RCC 7860 (cell line): ENCODE measurements at places on chromosomes 2 and 18.
A peak's percentile ranks its signal among the peaks of the same experiment; 100 is the strongest.

- no peak for DNase-seq
These were observed 135.3 kb downstream of the AKAIN1 start for GRCh38 chr18:5061785-5062184.

GRCh38 chr18:79794846-79795245 is 2.9 kb upstream of the KCNG2 start:
- no peak for DNase-seq

- no peak for DNase-seq
These were observed 36.1 kb downstream of the TFCP2L1 start for GRCh38 chr2:121248766-121249343.

- peak; percentile 74 for DNase-seq
These were observed 206.5 kb downstream of the SETBP1 start for GRCh38 chr18:44887227-44887631.

GRCh38 chr2:174595116-174595809 is 2.3 kb downstream of the WIPF1 start:
- no peak for DNase-seq

DNA sequence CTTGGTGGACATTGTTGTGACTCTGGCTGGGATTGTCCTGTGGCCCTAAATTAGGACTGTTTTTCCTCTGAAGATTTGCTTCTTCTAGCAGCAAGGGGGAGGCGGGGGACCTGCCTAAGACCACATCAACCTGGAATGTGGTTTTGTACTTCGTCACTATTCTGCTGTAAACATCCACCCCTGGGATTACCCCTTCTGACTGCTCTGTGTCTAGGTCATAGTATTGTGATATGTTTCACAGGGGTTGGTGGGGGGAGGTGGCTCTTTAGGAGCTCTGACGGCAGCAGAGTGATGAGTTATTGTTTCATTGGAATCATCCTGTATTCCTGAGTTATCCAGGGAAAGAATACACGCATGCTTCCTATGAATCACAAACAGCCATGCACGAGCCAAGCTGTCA is 226.4 kb upstream of the MYT1L start:
- no peak for DNase-seq

DNA sequence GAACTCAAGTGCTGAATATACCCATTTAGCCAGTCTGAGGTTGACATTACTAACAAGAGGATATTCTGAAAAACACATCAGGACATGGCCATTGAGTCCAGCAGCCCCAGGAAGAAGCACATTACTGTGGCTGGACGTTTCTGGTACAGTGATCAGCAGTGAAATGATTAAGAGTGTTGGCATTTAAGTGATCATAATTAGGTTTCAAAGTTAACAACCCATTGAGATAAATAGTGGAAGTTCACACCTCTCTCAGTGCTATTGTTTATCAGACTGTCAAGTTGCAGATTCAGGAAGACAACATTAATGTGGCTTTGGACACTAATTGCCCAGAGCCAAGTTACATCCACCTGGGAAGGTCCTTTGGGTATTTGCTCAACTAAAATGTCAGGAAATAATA is 139.5 kb upstream of the GAREM1 start:
- DNase-seq, result no peak

GRCh38 chr2:113012436-113013335 is 7.4 kb downstream of the IL36A start:
- DNase-seq, result peak; percentile 83

DNA sequence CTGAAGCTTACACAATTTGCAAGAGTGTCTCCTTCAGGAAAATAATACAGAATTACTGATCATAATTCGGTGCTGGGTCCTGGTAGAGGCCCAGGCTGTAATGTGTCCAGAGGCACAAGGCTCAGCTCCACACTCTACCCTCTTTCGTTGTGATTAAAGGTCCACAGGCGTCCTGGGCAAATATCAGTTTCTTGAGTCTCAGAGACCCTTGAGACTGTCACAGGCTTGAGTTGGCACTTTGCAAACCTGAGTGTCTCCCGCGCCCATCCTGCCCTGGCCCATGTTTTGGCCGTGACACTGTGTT is 46.9 kb upstream of the SMAD7 start:
- DNase-seq, result peak; percentile 93

- no peak for DNase-seq
These were observed 80.9 kb upstream of the ZNF804A start for GRCh38 chr2:184517402-184517801.

DNA sequence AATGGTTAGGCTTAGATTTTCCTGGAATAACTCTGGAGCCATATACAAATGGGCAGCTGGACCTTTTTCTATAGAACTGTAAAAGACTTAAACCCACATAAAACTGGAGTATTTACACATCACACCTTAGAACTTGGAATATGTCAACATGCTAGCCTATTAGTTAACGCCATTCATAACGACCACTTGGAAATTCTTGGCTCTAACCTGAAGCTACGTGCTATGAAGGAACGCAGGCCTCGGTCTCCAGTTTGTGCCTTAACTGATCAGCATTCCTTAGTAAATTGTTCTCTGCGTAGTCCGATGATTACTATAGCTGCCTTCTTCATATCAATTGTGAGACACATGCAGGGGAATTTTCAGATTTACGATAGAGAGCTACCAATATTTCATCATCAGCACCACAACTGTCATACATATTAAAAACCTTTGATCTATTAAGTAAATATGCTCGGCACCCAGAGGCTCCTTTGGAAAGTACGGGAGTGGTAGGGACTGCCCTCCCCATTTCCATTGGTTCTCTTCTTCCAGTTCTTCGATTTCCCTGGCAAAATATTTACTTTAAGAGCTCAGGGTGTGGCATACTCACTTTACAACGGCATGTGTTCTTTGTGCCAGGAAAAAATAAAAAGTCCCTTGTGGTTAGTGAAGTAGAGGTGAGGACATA is 17.5 kb upstream of the CCL20 start:
- DNase-seq, result no peak

DNA sequence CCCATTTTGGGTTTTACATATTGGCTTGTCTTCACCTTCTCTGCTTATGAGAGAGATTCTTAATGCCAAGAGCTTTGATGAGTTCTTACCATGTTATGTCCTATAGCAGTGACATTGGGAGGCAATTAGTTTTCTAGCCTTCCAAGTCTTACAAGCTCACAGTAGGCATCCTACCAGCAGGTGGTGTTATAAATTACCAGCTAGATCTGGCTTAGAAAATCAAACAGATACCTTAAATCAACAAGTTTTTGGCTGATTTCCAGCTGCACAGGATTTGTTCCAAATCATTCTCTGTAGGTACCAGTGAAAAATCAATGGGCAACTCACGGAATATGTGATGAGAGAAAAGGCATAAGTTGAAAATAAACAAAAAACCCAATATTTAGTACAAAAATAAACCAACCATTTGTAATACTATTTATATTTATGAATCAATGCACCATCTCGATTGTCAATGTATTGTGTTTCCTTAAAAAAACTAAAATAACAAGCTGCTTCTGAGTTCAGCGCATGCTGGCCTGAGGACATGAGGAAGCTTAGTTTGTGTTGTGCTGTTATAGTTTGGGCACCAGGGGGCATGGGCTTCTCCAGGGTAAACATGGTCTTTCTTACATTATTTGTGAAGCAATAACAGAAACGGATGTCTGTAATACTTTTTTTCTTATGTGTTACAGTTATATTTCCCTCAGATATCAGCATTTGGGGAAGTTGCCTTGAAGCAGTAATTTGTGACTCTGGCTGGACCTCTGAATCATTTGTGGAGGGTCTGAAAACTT is 34.1 kb upstream of the NXPH2 start:
- no peak for DNase-seq

DNA sequence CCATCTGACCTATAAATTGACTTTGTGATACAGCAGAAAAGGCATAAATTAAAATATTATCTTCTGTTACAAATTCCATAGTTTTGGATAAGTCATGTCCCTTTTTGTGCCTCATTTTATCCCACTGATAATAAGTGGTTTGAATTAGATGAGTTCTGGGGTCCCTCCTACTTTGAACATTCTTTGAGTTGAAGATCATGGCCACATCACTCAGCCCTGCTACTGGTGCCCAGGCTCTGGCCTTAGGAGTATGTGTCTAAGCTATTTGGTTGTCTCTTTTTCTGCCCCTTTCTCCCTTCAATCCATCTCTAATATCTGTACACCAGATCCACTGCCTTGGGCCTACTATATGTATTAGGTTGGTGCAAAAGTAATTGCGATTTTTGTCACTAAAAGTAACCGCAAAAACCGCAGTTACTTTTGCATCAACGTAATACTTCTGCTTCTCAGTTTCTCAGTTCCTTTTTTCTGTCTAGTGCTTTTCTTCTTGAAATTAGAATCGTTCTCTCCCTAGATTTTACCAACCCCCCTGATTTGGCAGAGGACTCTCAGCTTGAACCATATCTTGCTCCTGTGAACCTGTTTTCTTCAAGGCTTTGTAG is 362.5 kb upstream of the TNP1 start:
- DNase-seq, result no peak

GRCh38 chr2:23803965-23804542 is 122.9 kb downstream of the ATAD2B start:
- DNase-seq, result no peak

DNA sequence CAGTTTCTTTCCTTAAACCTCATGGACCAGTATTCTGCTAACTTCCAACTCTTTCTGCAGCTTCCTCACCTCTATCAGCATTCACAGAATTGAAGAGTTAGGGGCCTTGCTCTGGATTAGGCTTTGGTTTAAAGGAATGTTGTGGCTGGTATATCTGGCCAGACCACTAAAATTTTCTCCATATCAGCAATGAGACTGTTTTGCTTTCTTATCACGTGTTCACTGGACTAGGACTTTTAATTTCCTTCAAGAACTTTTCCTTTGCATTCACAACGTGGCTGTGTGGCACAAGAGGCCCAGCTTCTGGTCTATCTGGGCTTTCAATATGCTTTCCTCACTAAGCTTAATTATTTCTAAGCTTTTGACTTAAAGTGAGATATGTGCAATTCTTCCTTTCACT is 33.4 kb downstream of the SP3 start:
- no peak for DNase-seq

- DNase-seq, result no peak
These were observed 33.5 kb upstream of the METAP1D start for GRCh38 chr2:171966235-171966634.

- no peak for DNase-seq
These were observed 37.2 kb upstream of the BIN1 start for GRCh38 chr2:127143841-127144782.

DNA sequence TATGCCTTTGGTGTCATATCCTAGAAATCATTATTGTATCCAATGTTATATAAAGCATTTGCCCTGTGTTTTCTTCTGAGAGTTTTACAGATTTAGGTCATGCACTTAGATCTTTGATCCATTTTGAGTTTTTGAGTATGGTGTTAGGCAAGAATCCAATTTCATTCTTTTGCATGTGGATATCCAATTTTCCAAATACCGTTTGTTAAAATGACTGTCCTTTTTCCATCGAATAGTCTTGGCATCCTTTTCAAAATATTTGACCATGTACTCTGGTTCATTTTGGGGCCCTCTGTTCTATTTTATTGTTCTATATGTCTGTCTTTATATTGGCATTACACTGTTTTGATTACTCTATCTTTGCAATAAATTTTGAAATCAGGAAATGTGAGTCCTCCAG is 23.8 kb upstream of the KCNJ13 start:
- DNase-seq, result no peak

DNA sequence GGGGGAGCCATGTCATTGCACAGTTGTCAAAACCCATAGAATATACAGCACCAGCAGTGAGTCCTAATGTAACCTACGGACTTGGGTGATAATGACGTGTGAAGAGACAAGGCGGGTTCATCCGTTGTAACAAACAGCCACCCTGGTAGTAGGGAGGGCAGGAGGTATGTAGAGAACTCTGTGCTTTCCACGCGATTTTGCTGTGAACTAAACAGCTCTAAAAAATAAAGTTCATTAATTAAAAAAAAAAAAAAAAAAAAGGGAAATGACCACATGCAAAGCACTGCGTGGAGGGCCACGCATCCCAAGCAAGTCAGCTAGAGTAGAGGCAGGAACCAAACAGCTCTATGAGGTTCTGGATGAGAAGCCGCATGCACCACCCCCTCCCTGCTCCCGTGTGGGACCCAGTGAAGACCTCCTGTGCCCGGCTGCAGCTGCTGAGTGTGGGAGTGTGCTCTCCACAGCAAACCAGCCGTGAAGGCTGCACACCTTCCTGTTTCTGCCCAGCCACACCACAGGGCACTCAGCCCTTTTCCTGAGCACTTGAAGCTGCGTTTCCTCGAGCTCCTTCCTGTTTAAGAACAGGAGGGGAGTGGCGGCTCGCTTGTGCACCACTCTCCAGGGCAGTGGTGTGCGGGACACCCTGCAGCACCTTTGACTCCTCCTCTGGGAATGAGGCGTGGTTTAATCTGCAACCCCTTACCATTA is 65.6 kb downstream of the ODC1 start:
- peak; percentile 73 for DNase-seq

DNA sequence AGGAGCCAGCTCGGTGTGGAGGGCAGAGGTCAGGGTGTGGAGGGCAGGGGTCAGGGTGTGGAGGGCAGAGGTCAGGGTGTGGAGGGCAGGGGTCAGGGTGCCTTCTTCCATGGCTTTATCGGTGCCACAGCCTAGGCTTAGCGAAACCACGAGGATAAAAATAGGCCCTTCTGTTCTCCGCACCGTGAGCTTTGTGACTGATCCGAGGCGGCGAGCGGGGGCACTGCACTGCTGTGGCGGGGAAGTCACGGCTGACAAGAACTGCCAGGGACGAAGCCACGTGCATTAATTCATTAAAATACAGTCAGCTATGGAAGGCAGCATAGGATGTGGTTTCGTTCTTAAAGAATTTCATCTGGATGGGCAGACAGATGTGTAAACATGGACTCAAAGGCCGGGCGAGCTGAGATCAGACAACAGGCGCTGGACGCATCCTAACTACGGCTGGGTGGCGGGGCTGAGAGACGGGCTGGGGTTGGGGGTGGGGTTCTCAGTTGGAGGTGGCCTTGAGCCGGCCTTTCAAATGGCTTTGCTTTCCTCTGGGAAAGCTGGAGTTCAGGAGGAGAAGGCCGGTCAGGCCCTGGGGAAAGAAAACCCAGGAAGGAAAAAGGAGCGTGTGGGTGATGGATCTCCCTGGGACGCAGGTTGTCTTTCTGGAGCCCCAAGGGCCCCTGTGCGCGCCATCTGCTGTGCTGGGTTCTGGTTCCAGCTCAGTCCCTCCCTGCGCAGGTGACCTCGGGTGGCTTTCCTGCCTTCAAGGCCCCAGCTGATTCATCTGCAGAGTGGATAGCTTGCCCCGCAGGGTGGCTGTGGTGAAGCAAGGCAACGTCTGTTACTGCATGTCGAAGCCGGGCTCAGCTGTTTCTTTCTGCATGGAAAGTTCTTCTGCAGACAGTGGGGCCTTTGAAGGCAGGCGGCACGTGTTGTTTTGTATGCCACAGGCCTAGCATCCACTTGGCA is 958 bp upstream of the ALLC start:
- no peak for DNase-seq

GRCh38 chr2:105674859-105675541 is 69.7 kb upstream of the NCK2 start:
- DNase-seq, result no peak

DNA sequence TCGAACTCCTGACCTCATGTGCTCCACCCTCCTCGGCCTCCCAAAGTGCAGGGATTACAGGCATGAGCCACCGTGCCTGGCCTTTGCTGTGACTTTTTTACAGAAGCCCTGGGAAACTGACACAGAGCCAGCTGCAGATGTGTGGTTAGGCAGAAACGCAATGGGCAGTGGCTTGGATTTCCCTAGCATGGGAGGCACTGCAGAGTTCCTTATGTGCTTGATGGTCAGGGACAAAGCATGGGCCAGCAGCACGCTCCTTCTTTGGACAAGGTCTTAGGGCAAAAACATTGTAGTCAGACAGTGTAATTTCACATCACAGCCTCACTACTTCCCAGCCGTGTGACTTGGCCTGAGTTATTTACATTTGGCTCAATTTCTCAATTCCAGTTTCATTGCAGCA is 153.9 kb downstream of the RNF144A start:
- no peak for DNase-seq

GRCh38 chr2:236161531-236161930 is 6.7 kb downstream of the GBX2 start:
- DNase-seq, result no peak
